ENCODE measurements at places on chromosomes 5 and 9.
A peak's percentile ranks its signal among the peaks of the same experiment; 100 is the strongest.

GRCh38 chr5:121795511-121795910 is 56.2 kb upstream of the FTMT start:
- H3K27ac ChIP-seq: no peak overlapping the region
- H3K4me3 ChIP-seq: no peak overlapping the region
- no peak for DNase-seq
- H3K27me3 ChIP-seq: no peaks in the 10 kb centered on the region

DNA sequence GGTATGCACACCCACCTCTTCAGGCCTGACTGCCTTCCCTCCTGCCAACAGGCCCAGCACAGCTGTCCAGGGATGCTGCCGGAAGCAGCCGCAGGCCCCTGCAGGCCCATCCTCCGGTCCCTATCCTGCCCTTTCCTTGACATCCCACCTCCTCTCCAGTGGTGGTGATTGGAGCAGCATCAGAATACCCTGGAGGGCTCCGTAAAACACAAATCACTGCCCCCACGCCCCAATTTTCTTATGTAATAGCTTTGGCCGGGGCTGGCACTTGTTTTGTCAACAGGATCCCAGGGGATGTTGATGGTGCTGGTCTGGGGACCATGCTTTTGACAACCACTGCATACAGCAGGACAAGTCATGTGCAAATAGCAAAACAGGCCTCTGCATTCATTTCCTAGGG is 274.5 kb downstream of the GADD45G start:
- H3K27ac ChIP-seq: no peak overlapping the region
- H3K36me3 ChIP-seq: no peaks in the 10 kb centered on the region
- no peaks in the 10 kb centered on the region for H3K4me1 ChIP-seq

DNA sequence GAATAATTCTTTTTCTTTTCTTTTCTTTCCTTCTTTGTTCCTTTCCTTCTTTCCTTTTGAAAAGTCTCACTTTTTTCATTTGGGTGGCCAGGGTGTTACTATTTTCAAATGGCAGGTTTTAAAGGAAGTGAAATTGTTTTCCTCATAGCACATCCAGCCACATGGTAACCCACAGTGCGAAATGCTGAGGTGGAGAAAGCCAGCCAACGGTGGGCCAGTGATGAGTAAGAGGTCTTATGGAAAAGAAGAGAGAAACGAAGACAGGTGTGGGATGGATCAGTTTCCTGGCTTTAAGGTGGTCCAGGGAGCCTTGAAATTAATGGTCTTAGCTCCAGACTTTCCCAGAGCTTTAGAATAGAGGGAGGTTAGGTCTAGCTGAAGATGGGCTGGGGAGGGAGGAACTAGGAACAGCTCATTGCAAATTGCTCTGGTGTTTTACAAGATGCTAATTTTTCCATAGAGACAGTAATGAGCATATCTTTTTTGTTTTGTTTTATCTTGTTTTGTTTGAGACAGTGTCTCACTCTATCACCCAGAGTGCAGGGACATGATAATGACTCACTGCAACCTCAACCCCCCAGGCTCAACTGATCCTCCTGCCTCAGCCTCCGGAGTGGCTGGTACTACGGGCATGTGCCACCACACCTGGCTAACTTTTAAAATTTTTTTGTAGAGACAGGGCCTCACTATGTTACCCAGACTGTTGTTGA is 17.8 kb downstream of the ITK start:
- H3K27me3 ChIP-seq: no peaks in the 10 kb centered on the region
- peaks cover 87% of the 10 kb centered on the region for H3K4me1 ChIP-seq
- H3K36me3 ChIP-seq: peaks cover 80% of the 10 kb centered on the region
- H3K27ac ChIP-seq: peak overlapping the region; percentile 100

- peaks cover 24% of the 10 kb centered on the region for H3K4me1 ChIP-seq
- DNase-seq: peak; percentile 75
- no peak overlapping the region for H3K27ac ChIP-seq
- H3K27me3 ChIP-seq: no peaks in the 10 kb centered on the region
- peaks cover 22% of the 10 kb centered on the region for H3K36me3 ChIP-seq
These were observed 122.5 kb upstream of the RASGRF2 start for GRCh38 chr5:80837679-80838078.

DNA sequence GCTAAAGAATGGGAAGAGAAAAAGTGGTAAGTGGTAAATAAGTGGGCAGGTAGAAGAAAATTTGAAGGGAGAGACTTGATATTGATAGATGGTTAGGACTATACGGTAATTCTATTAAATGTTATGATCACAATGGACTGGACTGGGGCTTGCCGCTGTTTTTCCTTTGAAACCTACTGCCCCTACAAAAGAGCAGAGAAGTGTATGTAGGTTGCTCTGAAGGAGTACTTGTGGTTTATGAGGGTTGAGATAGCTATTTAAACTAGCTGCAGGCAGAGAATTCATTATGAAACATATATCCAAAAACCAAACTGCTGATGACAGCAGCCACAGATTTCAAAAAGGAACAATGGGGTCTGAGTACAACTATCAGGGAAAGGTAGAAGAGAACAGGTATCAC is 16.8 kb upstream of the HK3 start:
- peaks cover 21% of the 10 kb centered on the region for H3K4me1 ChIP-seq
- DNase-seq: no peak
- H3K4me3 ChIP-seq: no peak overlapping the region
- H3K36me3 ChIP-seq: peaks cover 15% of the 10 kb centered on the region
- H3K27ac ChIP-seq: peak overlapping the region; percentile 21

GRCh38 chr9:90385146-90385545 is 257.5 kb downstream of the DIRAS2 start:
- H3K4me3 ChIP-seq: no peak overlapping the region
- H3K36me3 ChIP-seq: no peaks in the 10 kb centered on the region
- no peak overlapping the region for H3K27ac ChIP-seq
- DNase-seq: no peak
- H3K27me3 ChIP-seq: peaks cover 3% of the 10 kb centered on the region

- H3K27ac ChIP-seq: no peak overlapping the region
- no peaks in the 10 kb centered on the region for H3K4me1 ChIP-seq
- peaks cover 4% of the 10 kb centered on the region for H3K27me3 ChIP-seq
- no peak for DNase-seq
These were observed 21.0 kb downstream of the RUSC2 start for GRCh38 chr9:35510754-35511428.

GRCh38 chr5:140609126-140609525 is 23.8 kb downstream of the CD14 start:
- H3K4me1 ChIP-seq: peaks cover 4% of the 10 kb centered on the region
- no peak overlapping the region for H3K27ac ChIP-seq
- H3K4me3 ChIP-seq: no peak overlapping the region
- H3K36me3 ChIP-seq: no peaks in the 10 kb centered on the region
- DNase-seq: no peak
- peaks cover 14% of the 10 kb centered on the region for H3K27me3 ChIP-seq

GRCh38 chr5:33957577-33958150 is 21.5 kb downstream of the RXFP3 start:
- H3K4me3 ChIP-seq: no peak overlapping the region
- H3K36me3 ChIP-seq: no peaks in the 10 kb centered on the region
- no peak overlapping the region for H3K27ac ChIP-seq
- DNase-seq: no peak
- H3K4me1 ChIP-seq: no peaks in the 10 kb centered on the region

DNA sequence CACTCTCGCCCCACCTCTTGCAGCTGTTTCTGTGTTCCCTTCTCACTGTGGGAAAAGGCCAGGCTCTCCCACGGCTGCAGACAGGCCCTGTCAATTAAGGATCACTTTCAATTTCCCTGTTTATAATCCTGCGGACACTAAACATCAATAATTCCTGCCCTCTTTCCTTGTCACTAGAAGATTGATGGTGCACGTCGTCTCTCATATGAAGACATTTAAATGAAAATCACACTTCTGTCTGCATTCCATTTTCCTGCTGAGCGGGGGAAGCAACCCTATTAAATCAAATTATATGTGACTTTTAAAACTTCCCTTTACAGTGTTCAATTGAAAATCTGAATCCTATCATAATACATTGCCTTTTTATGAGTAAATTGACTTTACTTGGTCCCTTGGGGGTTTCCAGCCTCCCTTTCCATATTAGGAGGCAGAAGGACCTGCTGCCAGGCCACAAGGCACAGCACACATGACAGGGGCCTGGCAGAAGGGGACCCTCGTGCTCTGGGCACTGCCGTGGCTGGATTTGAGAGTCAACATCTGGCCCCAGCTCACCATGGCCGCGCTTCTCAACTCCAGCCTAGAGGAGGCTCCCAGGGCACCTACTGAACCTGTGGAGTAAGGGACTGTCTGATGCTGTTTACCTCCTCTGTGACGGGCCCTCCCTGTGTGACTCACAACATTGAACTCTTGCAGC is 311.0 kb upstream of the IRX4 start:
- H3K4me3 ChIP-seq: no peak overlapping the region
- H3K4me1 ChIP-seq: no peaks in the 10 kb centered on the region
- no peaks in the 10 kb centered on the region for H3K36me3 ChIP-seq
- H3K27me3 ChIP-seq: peaks cover 4% of the 10 kb centered on the region
- no peak for DNase-seq

DNA sequence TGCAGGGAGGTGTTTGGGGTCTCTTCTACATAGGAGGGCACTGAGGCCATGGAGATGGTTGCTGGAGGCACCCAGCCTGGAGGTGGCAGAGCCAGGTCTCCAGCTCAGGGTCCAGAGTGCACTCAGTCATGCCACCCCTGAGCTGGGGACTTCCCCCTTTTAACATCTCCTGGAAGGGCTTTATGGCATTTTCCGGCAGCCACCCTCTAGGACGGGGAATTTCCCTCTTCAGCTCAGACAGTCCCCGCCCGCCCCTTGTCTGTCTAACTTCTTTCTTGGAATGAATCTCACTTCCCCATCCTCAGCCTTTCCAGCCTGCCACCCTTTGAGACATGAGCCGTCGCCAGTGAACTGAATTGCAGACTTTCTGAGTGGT is 49.9 kb downstream of the COL15A1 start:
- H3K36me3 ChIP-seq: no peaks in the 10 kb centered on the region
- peaks cover 6% of the 10 kb centered on the region for H3K4me1 ChIP-seq
- DNase-seq: peak; percentile 62
- H3K27me3 ChIP-seq: peaks cover 1% of the 10 kb centered on the region

GRCh38 chr5:109705596-109705995 is 15.9 kb downstream of the MAN2A1 start:
- DNase-seq: no peak
- no peaks in the 10 kb centered on the region for H3K27me3 ChIP-seq
- H3K36me3 ChIP-seq: peaks cover 22% of the 10 kb centered on the region
- H3K4me1 ChIP-seq: peaks cover 82% of the 10 kb centered on the region
- no peak overlapping the region for H3K4me3 ChIP-seq

- DNase-seq: peak; percentile 3
- H3K27me3 ChIP-seq: no peaks in the 10 kb centered on the region
- no peaks in the 10 kb centered on the region for H3K4me1 ChIP-seq
These were observed 414.3 kb downstream of the ANXA1 start for GRCh38 chr9:73565833-73566465.

DNA sequence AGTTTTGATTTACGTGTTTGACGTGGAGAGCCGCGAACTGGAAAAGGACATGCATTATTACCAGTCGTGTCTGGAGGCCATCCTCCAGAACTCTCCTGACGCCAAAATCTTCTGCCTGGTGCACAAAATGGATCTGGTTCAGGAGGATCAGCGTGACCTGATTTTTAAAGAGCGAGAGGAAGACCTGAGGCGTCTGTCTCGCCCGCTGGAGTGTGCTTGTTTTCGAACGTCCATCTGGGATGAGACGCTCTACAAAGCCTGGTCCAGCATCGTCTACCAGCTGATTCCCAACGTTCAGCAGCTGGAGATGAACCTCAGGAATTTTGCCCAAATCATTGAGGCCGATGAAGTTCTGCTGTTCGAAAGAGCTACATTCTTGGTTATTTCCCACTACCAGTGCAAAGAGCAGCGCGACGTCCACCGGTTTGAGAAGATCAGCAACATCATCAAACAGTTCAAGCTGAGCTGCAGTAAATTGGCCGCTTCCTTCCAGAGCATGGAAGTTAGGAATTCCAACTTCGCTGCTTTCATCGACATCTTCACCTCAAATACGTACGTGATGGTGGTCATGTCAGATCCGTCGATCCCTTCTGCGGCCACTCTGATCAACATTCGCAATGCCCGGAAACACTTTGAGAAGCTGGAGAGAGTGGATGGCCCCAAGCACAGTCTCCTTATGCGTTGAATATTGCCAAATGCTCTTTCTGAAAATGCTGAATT is 850 bp downstream of the RRAGA start:
- no peaks in the 10 kb centered on the region for H3K27me3 ChIP-seq
- H3K4me3 ChIP-seq: peak overlapping the region; percentile 98
- peak overlapping the region; percentile 97 for H3K27ac ChIP-seq
- H3K4me1 ChIP-seq: peaks cover 26% of the 10 kb centered on the region
- DNase-seq: peak; percentile 35

GRCh38 chr5:172450861-172451695 is 3.2 kb downstream of the SH3PXD2B start:
- H3K4me1 ChIP-seq: peaks cover 9% of the 10 kb centered on the region
- no peaks in the 10 kb centered on the region for H3K36me3 ChIP-seq
- H3K27me3 ChIP-seq: peaks cover 40% of the 10 kb centered on the region
- H3K4me3 ChIP-seq: no peak overlapping the region
- DNase-seq: peak; percentile 51
- no peak overlapping the region for H3K27ac ChIP-seq

GRCh38 chr5:116497631-116498030 is 77.0 kb downstream of the SEMA6A start:
- no peak overlapping the region for H3K27ac ChIP-seq
- DNase-seq: no peak
- H3K4me1 ChIP-seq: no peaks in the 10 kb centered on the region
- no peaks in the 10 kb centered on the region for H3K36me3 ChIP-seq
- no peak overlapping the region for H3K4me3 ChIP-seq

GRCh38 chr5:135829179-135829578 is 5.3 kb upstream of the SLC25A48 start:
- no peak for DNase-seq
- H3K4me3 ChIP-seq: no peak overlapping the region
- H3K27me3 ChIP-seq: peaks cover 27% of the 10 kb centered on the region
- H3K4me1 ChIP-seq: no peaks in the 10 kb centered on the region
- H3K27ac ChIP-seq: no peak overlapping the region

DNA sequence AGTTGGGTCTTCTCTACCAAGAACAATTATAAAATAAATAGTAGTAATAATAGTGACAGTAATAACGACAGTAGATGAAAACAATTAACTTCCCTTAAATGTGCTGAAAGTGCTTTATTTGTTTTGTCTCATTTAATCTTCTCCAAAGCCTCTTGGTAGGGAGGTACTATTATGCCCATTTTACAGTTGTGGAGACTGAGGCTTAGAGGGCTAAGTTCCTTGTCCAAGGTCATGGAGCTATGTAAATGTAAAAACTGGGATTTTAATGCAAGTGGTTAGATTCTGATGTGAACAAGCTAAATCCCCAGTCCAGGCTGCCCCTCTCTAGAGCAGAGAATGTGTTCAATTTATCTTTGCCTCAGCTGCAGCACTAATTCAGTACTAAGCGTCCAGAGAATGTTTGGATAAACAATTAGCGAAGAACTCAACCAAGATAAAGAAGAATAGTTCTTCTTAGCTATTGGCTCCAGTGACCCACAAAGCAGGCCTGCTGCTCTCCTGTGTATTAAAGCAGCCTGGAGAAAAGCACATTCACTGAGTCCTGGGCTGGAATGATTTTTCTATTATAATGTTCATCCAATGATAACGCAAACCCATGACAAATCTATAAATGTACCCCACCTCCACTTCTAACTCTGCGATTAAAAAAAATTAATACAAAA is 68.8 kb downstream of the NPR3 start:
- no peaks in the 10 kb centered on the region for H3K27me3 ChIP-seq
- no peak overlapping the region for H3K27ac ChIP-seq
- H3K4me3 ChIP-seq: no peak overlapping the region
- H3K4me1 ChIP-seq: no peaks in the 10 kb centered on the region
- DNase-seq: no peak

GRCh38 chr5:88551724-88552345 is 283.2 kb upstream of the TMEM161B start:
- DNase-seq: no peak
- H3K4me3 ChIP-seq: no peak overlapping the region
- H3K27ac ChIP-seq: no peak overlapping the region
- no peaks in the 10 kb centered on the region for H3K36me3 ChIP-seq

Measured in activated CD8-positive, alpha-beta T cell treated with anti-CD3 and anti-CD28 coated beads for 36 hours (primary cell).